ENCODE measurements at places on chromosomes 1 and 21. TPM values are rescaled to one million over a fixed set of nuclear protein-coding genes. Genes with fewer than 3 reads are reported as not detected.

DNA sequence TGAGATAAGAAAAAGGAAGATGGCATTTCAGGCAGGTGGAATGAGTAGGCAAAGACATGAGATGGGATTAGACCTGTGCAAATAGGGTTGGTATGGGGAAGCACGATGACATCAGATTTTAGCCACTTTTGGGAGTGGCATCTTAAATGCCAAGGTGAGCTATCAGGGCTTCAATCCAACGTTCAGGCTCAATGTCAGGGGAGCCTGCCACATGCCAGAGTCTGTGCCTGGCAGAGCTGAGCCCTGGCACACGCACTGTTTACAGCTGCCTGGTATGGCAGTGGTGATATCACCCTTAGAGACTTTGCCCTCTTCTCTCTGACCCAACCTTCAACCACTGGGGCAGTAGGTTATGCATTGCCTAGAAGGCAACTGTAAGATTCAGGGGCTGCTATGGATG, 1.1 kb upstream of the GUCA2B start:
- no peak for DNase-seq

- DNase-seq: no peak
These were observed 17.7 kb downstream of the TUT4 start for GRCh38 chr1:52534928-52535764.

DNA sequence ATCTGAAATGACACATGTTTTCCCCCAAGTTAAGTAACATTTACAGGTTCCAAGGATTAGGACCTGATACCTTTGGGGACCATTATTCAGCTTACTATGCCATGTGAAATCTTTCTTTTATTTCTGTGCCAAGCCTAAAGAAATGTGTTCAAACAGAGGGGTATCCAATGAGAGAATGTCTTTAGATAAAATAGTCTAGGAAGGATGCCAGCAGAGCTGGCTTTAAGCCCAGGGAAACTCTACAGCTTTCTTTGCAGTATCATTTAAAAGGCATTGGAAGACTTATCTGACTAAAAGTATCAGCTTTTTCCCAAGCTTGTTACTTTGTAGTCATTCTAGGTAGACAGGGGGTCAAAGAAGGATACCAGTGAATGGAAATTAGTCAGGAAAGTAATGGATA, 860.4 kb downstream of the PLA2G4A start:
- DNase-seq: no peak

DNA sequence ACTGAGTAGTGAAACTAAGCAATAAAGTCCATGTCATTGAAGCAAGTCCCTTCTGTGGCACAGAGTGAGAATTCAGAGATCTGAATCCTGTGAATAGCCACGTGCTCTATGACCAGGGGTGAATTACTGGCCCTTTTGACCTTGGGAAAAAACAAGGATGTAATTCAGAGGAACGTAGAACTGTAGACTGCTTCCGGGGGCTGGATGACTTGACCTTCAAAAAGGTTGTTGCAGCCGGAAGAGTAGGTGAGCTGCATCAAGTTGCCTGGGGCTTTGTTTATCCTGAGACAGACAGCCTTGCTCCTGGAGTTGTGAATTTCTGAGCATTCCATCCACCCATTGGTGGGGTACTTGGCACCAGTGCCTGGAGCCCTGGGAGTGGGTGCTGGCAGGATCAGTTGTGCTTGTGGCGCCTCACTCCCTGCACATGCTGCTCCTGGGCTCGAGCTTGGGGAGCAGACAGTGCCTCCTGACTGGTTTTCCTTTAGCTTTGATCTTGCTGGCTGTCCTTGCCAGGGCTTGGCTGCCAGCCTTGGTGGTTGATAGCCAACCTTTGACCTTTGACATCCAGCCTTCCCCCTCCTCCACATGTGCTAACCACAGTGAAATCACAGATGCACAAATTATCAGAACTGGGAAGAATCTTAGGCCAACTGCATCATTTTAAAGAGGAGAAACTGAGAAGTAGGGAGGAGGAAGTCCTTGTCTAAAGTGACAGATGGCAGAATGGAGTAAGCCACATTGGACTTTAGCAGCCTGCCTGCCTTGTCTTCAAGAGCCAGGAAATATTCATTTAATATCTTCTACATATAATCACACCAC, 16.2 kb upstream of the MYOG start:
- DNase-seq: no peak

Gene TOR3A
- total RNA-seq: 25.1 TPM

Gene BACE2
- total RNA-seq: 16.9 TPM

Gene RHD
- total RNA-seq: 0.07 TPM

Data from neural crest cell (in vitro differentiated cells).